ENCODE measurements at places on chromosomes 12 and 14.

DNA sequence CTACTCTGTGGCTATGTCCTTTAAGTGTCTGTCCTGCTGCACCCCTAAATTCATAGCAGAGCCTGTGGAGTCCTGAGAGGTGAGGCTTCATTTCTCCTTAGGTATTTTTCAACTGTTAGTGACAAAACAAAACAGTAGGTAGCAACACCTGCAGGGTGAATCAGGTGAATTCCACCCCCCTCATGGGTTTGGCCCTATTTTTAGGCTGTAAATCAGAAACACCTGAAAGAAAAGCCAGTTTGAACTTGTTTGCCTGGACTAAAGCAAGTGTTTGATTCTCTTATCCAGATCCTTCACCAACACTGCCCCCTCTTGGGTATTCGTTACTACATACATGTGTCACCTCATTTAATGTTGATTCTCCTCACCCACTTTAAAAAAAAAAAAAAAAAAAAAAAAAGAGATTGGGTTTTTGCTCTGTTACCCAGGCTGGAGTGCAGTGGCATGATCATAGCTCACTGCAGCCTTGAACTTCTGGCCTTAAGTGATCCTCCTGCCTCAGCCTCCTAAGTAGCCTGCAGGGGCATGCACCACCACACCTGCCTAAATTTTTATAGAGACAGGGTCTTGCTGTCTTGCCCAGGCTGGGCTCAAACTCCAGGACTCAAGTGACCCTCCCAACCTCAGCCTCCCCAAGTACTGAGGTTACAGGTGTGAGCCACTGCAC, 10.3 kb downstream of the TBPL2 start:
- DNase-seq = no peak

- no peak for DNase-seq
Observed at GRCh38 chr12:11183011-11183410, 3.7 kb downstream of the TAS2R42 start.

- no peak for DNase-seq
Observed at GRCh38 chr12:20119596-20120402, 248.5 kb upstream of the PDE3A start.

- DNase-seq = no peak
Observed at GRCh38 chr12:50728417-50728816, 35.5 kb upstream of the ATF1 start.

GRCh38 chr12:64682572-64683277, 72.4 kb downstream of the RASSF3 start:
- DNase-seq = no peak

- DNase-seq = no peak
Observed at GRCh38 chr14:68137704-68138619, 318.4 kb downstream of the RAD51B start.

GRCh38 chr14:65336191-65336591, 76.3 kb upstream of the FUT8 start:
- DNase-seq = no peak

DNA sequence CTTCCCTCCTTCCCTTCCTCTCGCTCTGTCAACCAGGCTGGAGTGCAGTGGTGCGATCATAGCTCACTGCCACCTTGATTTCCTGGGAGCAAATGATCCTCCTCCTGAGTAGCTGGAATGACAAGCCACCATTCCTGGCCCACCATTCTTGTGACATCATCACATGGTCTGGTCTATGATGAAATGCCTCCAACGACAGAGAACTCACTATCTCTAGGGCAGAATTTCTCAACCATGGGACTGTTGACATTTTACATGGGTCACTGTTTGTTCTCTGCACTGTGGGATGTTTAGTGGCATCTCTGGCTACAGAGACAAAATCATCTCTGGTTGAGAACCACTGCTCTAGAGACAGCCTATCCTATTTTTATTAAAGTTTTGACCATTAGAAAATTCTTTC, 9.7 kb downstream of the VRK1 start:
- DNase-seq = no peak

GRCh38 chr12:114780746-114781399, 96.9 kb upstream of the TBX3 start:
- DNase-seq = no peak

- no peak for DNase-seq
Observed at GRCh38 chr14:51094282-51094821, 553 bp downstream of the TRIM9 start.

Measured in stimulated activated CD8-positive, alpha-beta memory T cell treated with anti-CD3 and anti-CD28 coated beads, Interleukin-15, amount 100 ng/mL, for 24 hours (primary cell).